ENCODE measurements at places on chromosomes 12 and 14.

DNA sequence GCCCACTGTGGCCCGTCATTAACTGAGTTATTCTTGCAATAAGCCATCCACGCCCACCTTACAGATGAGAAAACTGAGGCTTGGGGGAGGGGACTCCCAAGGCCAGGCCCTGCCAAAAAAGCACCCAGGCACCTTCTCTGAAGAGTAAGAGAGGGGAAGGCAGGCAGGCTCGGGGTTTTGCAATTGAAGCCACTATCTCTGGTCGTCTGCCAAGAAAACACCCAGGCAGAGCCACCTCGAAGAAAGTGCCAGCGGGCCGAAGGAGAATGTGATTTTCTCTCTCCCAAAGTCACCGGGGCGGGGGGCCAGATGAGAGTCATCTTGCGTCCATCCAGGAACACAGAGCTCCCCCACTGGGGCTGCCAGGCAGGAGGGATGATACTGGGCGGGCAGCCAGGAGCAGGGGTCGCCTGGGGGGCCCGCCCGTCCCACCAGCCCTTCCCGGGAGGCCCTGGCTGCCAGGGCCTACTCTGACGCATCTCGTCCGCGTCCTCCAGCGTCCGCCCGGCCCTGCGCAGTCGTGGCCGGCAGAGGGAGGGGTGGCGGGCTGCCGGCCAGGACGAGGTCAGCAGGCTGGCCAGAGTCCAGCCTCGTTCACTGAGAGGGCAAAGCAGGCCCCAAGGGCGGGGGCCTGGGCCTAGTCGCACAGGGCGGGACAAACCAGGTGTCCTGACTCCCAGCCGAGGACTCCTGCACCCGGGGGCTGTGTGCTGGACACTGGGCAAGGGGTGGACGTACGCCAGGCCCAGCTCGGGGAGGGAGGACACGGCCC, 74.3 kb downstream of the RFLNA start:
- DNase-seq: no peak

- no peak for DNase-seq
Observed at GRCh38 chr14:80535171-80535570, 323.9 kb upstream of the DIO2 start.

DNA sequence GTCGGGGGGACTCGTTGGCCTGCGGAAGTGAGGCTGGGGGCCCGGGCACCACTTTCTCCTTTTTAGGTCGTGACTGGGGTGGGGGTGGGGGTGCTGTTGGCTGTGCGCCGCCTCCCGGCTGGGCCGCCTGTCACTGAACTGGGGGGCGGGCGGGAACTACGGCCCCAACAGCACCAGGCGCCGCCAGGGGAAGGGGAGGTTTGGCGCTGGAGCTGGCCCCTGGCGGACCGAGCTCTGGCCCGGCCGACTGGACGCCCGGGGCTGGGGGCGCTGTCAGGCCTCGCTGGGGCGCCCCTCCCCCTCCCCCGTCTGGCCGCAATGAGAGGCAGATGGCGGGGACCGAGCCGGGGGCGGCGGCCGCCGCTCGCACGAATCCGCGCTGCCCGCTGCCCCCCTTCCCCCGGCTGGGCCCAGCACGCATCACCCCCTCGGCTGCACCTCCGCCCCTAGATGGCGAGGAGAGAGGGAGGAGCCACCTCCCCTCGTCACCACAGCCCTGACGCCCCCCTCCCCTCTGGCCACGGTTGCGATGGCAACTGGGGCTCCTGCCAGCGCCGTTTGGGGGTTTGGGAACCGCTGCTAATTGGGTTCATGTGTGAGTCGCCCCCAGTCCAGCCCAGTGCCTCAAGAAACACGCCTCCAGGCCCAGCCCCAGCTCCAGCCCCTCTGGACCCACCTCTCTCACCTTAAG, 723 bp downstream of the NFATC4 start:
- DNase-seq: no peak

- DNase-seq: no peak
Observed at GRCh38 chr12:67116134-67116533, 153.0 kb upstream of the CAND1 start.

- no peak for DNase-seq
Observed at GRCh38 chr12:15584366-15585041, 204.7 kb downstream of the EPS8 start.

- DNase-seq: no peak
Observed at GRCh38 chr14:34181338-34181737, 230.5 kb upstream of the EGLN3 start.

DNA sequence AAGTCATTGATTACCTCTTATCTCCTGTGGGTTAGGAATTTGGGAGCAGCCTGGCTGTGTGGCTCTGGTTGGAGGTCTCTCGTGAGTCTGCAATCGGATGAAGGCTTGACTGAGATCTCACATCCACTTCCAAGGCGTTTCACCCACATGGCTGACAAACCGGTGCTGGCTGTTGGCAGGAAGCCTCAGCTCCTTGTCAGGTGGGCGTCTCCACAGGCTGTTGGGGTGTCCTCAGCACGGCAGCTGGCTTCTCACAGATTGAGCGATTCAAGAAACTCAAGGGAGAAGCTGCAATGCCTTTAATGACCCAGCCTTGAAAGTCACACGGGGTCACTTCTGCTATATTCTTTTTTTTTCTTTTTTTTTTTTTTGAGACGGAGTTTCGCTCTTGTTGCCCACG, 28.6 kb upstream of the CORO1C start:
- DNase-seq: no peak

GRCh38 chr12:46303039-46303666, 34.3 kb upstream of the SLC38A1 start:
- no peak for DNase-seq

GRCh38 chr12:95096378-95096777, 23.0 kb upstream of the NR2C1 start:
- DNase-seq: no peak

DNA sequence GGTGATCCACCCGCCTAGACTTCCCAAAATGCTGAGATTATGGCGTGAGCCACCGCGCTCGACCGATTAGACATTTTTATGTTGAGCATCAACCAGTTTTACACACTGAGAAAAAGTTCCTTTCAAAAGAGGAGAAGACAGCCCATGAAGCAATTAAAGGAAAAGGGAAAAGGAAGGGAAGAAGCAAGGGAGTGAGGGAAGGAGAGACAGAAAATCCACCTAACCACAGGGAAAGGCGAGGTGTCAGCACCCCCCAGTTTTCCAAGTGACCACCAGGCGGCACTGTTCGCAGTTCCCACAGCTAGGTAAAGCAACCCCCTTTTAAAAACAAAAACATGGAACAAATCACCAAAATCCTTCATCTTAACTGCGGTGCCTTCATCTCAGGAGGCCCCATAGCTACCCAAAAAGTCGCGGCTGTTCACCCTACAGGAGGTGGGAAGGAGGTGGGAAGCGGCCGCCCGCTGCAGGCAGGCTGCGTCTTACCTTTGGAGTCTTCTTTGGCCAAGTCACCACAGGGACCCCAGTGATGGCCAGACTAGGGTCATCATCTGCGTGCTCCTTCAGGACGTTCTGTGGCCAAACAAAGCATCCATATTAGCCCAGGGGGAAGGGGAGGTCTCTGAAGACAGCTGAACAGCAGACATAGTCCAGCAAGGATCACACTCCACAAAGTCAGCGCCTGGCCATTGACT, 86.6 kb downstream of the KDM2B start:
- DNase-seq: peak; percentile 33

DNA sequence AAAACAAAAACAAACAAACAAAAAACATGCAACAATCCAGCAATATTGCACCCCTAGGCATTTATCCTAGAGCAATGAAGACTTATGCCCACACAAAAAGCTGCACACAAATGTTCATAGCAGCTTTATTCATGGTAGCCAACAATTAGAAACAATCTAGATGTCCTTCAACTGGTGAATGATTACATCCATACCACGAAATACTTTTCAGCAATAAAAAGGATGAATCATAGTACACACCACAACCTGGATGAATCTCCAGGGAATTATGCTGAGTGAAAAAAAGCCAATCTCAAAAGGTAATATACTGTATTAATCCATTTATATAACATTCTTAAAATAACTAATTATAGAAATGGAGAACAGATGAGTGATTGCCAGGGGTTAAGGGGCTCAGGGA, 14.5 kb upstream of the GPR162 start:
- no peak for DNase-seq

- peak; percentile 38 for DNase-seq
Observed at GRCh38 chr14:33839193-33840076, 111.4 kb downstream of the EGLN3 start.

GRCh38 chr12:93567174-93567573, 5.3 kb upstream of the SOCS2 start:
- DNase-seq: no peak

DNA sequence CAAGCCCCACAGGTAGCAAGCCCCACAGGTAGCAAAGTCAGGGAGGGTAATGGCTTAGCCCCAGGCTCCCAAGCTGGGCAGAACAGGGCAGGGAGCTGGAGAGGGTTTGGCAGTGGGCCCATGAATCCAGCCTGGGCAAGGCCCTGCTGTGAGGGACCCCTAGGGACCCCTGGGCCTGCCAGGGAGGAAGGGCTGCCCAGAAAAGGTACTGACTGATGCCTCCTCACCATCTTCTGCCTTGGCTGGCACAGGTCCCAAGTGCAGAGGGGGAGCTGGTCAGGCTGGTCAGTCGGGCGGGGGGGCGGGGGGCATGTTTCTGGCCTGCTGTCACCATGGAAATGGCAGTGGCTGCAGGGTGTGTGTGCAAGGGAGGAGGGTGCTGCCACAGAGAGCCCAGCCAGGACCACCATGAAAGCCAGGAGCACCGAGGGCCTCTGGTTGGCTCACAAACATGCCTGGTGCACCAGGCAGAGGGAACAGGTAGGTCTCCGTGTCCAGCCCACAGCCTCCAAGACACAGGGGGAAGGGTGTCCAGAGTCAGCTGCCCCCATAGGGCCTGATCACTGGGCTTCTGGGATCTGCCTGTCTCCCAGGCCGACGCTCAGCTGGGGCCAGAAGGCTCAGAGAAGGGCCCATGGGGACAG, 1.5 kb upstream of the CRIP2 start:
- DNase-seq: no peak

GRCh38 chr14:89564989-89565388, 148.0 kb upstream of the FOXN3 start:
- DNase-seq: no peak

All from activated CD4-positive, alpha-beta T cell treated with anti-CD3 and anti-CD28 coated beads, Interleukin-2, amount 50 U/mL, for 24 hours (primary cell).